ENCODE measurements at places on chromosomes 4 and X. TPM values are rescaled to one million over a fixed set of nuclear protein-coding genes. Genes with fewer than 3 reads are reported as not detected.

- DNase-seq = peak; percentile 18
Measured at GRCh38 chrX:49042581-49043219, 457 bp downstream of the TFE3 start.

DNA sequence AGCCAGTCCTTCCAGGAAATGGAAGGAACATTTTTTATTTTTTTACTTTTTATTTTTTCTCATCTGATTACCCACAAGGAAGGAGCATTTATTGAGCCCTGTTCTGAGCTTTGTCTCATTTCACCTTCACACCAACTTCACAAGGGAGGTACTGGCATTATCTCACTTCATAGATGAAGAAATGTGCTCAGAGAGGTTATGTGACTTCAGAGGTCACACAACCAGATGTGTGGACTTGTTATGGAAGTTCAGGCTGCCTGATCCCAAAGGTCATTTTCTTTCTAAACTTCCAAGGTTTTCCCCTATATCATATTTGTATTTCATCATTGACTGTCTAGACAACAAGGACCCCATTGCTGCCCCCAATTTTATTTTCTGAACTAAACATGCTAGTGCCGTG lies 160.3 kb downstream of the DCLK2 start:
- DNase-seq = no peak

DNA sequence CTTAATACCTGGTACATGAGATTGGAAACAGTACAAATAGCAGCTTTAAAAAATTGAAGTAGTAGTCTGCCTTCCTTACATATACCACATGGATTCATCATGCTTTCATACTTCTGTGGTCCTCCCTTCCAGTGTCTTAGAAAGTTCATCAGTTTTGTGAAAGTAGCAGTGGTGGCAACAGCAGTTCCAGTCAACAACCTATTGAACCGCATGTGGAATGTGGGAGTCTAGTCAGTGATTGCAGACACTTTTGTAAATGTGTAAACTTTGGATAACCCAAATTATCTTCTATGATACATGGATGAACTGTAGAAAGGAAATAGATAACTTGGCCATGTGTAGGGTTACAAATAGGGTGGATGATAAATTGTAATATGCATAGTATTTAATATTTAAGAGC lies 34.1 kb downstream of the FNIP2 start:
- DNase-seq = no peak

DNA sequence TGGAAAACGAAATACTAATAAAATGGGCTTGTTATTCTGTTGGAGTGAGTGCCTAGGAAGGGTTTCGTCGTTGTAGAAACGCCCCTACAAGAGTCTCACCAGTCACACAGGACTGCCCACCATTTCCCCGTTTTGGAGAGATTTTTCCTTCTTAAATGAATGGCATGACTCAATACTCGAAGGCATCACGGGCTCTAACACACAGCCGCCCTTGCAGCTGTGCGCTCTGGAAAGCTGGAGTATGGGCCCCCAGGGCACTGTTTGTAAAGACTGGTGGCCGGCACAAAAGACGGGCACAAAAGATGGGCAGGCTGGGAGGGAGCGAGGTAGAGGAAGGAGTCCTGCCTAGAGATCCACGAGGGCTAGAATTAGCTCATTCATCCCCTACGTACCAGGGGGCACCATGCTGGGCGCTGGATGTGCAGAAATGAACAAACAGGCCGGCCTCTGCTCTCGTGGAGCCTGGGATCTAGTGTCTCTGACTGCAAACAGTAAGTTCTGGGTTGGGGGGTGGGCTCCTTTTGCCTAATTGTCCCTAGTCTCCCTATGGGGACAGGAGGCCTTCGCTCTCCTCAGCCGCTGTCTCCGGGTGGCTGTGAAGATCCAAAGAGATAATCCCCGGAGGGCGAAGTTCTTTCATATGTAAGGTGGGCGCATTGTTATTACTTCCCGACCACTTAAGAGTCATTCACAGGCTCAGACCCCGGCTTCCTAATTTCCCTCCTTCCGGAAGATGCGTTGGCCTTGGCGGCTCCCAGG lies 1.0 kb upstream of the SFRP2 start:
- no peak for DNase-seq

DNA sequence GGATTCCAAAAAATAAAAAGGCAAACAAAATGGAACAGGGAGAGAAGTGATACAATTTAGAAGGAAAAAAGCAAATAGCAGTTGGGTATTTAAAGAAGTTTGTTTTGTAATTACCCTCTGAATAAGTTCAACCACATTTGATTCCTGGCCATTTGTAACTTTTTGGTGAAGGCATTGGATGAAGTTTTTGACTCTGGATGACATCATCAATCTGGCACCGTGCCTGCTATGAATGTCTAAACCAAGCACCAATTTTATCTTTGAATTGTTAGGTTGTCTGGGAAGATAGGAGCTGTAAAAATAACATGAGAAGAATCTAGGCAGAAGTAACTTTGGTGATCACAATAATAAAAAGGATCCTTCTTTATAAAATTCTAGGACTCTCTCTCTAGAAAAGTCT lies 29.5 kb downstream of the TMPRSS11A start:
- no peak for DNase-seq

- DNase-seq = no peak
Measured at GRCh38 chrX:30196322-30196721, 19.0 kb upstream of the MAGEB2 start.

DNA sequence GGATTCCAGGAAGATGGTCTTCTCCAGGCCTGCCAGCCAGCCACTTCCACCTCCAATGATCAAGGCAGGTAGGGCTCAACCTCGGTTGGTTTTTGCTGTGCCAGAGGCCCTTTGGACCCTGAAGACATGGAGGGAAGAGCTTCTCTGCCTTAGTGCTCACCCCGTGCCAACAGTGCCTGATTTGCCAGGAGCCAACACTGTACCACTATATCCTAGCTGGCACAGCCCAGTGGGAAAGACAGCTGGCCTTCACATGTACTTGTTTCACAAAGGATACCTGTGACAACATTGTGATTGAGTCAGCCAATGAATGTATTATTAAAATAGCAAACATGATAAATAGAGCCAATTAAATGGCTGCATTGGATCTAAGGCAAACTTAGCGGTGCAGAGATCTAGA lies 51.9 kb upstream of the PRPS1 start:
- DNase-seq = no peak

Gene NUDT10
- not detected for total RNA-seq

Gene SULT1B1
- 0.79 TPM for total RNA-seq

Gene TXK
- total RNA-seq = 0.77 TPM

Gene PNMA6F
- total RNA-seq = not detected
